ENCODE measurements at places on chromosomes 7 and 10.

DNA sequence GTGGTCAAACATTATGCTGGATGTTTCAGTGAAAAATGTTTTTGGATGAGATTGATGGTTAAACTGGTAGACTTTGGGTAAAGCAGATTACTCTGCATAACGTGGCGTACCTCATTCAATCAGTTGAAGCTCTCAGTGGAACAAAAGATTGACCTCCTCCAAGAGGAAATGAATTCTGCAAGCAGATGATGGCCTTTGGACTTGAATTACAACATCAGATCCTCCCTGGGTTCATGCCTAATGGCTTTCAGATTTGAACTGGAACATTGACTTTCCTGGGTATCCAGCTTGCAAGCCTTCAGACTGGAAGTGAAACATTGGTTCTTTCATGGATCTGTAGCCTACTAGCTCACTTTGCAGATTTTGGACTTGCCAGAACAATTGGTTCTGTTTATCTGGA is 169.3 kb upstream of the MALRD1 start:
- no peak for DNase-seq

DNA sequence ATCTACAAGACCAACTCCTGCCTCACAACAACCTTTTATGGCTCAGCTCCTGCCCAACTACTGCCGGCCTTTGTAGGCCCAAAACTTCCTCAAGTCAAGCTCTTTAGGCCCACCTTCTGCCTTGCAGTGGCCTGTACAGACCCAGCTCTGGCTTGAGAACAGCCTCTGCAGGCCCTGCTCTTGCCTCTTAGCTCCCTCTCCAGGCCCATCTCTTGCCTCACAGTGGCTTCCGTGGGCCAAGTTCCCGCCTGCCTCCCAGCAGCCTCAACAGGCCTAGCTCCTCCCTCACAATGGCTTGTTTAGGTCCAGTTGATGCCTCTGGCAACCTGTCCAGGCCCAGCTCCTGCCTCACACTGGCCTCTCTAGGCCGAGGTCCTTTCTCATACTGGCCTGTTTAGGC is 32.4 kb upstream of the VKORC1L1 start:
- DNase-seq = no peak

- no peak for DNase-seq
These were observed 675.4 kb upstream of the AUTS2 start for GRCh38 chr7:68922850-68923249.

GRCh38 chr7:65448816-65449504 is 75.3 kb downstream of the ZNF92 start:
- peak; percentile 74 for DNase-seq

- DNase-seq = no peak
These were observed 58.9 kb upstream of the NUPR2 start for GRCh38 chr7:56174875-56175760.

- DNase-seq = no peak
These were observed 1.2 kb downstream of the TSPAN12 start for GRCh38 chr7:120856621-120857352.

DNA sequence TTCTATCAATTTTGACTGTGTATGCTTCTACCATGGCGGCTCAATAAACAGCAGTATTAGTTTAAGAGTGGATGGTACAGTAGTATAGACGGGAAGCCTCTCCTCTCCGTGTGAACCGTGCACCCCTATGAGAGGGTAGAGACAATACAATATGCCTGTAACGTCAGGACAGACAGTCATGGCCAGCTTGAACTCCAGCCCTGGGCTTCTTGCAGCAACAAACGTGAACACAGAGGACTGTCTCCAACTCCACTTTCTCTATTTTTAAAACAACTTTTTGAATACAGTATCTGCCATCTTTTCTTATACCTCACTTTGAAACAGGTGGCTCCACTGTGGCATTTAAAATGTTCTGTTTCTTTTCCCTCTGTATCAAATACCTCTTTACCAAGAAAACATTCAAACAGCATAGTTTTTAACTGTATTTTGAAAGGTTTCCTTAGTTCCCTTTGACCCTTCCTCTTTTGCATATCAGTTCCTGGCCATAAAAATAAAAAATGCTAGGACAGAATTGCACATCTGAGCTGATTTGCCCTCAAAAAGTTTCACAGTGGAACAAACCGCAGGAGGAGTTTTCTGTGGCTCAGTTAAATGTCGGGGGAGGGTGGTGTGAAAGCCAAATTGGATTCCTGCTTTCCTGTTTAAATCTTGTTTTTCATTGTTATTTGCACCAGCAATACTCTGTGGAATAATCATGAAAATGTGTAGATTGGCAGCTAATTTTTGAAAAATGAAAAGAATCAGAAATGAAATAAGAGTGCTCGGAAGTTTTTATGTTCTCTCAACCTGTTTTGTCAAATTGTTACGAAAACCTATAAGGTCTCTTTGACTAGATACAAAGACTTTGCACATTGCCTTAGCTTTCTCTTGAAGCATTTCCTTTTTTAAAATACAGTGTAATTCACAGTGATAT is 8.0 kb downstream of the IKZF1 start:
- DNase-seq = no peak
